ENCODE measurements at places on chromosomes 6 and 20. TPM values are rescaled to one million over a fixed set of nuclear protein-coding genes. Genes with fewer than 3 reads are reported as not detected.

SULF2 gene
- total RNA-seq: 24.8 TPM

MOXD1 gene
- 16.9 TPM for total RNA-seq

ZFP57 gene
- total RNA-seq: not detected

NRM gene
- 3.1 TPM for total RNA-seq

DNA sequence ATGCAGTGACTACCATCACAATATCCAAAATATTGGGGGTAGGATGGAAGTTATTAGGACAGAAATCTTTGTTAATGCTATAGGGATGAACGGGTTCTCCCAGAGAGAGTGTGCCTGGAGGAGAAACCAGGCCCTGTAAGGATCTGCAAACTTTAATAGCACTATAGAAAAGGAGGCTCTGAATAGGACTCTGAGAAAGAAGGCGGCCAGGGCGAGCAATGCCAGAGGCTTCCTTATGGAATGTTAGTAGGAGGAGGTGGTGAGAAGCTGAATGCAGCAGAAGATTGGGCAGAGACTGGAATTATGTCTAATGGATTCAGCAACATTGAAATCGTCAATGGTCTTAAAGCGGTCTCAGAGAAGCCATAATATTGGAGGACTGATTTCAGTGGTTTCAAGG lies 84.6 kb upstream of the SYNDIG1 start:
- no peaks in the 10 kb centered on the region for H3K36me3 ChIP-seq
- H3K27ac ChIP-seq: no peak overlapping the region
- peaks cover 8% of the 10 kb centered on the region for H3K4me1 ChIP-seq
- no peak overlapping the region for H3K4me3 ChIP-seq
- H3K27me3 ChIP-seq: no peaks in the 10 kb centered on the region
- DNase-seq: no peak

DNA sequence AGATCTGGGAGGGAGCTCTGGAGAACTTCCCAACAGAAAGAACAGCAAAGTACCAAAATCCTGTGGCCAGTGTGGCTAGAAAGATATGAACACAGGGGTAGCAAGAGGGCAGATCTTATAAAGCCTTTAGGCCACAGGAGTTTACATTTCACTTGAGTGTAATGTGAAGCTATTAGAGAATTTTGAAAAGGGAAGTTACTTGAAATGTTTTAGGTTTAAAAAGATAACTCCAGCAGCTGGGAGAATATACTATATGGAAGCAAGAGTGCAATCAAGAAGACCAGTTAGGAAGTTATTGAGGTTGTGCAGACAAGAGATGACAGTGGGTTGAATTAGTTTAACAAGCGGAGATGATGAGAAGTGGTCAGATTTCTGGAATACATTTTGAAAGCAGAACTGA lies 7.9 kb downstream of the SUPT3H start:
- no peak overlapping the region for H3K27ac ChIP-seq
- no peaks in the 10 kb centered on the region for H3K27me3 ChIP-seq
- peaks cover 9% of the 10 kb centered on the region for H3K4me1 ChIP-seq
- no peak overlapping the region for H3K4me3 ChIP-seq
- DNase-seq: no peak
- H3K36me3 ChIP-seq: no peaks in the 10 kb centered on the region

DNA sequence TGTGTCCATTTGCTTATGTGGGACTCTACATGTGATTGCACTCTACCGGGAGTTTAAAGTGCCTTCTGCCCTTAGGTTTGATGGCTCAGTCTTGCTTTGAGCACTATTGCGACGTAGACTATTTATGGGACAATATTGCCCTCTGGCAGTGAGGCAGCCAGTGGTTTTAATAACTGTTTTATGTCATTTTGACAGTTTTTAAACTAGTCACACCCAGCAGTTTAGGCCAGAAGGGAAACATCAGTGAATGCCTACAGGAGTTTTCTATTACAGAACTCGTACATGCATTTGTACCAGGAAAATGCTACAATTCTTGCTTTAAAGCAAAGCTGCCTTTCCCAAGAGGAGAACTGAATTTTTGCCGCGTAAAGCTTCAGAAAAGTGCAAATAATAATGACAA lies 813.7 kb downstream of the KIF16B start:
- peaks cover 6% of the 10 kb centered on the region for H3K4me1 ChIP-seq
- no peaks in the 10 kb centered on the region for H3K27me3 ChIP-seq
- H3K27ac ChIP-seq: no peak overlapping the region
- no peak overlapping the region for H3K4me3 ChIP-seq

- no peak overlapping the region for H3K4me3 ChIP-seq
- no peak for DNase-seq
- H3K27me3 ChIP-seq: no peaks in the 10 kb centered on the region
- H3K36me3 ChIP-seq: no peaks in the 10 kb centered on the region
- H3K27ac ChIP-seq: no peak overlapping the region
Observed at GRCh38 chr6:18507561-18507960, 120.4 kb downstream of the RNF144B start.

DNA sequence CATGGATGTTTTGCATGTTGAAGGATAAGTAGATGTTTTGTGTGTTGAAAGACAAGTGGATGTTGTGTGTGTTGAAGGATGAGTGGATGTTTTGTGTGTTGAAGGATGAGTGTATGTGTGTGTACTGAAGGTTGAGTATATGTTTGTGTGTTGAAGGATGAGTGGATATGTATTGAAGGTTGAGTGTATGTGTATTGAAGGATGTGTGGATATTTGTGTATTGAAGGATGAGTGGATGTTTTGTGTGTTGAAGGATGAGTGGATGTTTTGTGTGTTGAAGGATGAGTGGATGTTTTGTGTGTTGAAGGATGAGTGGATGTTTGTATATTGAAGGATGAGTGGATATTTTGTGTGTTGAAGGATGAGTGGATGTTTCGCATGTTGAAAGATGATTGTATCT lies 325.0 kb downstream of the CDH4 start:
- no peaks in the 10 kb centered on the region for H3K36me3 ChIP-seq
- peaks cover 52% of the 10 kb centered on the region for H3K27me3 ChIP-seq
- DNase-seq: no peak

- no peak overlapping the region for H3K27ac ChIP-seq
- DNase-seq: no peak
- no peaks in the 10 kb centered on the region for H3K4me1 ChIP-seq
- no peak overlapping the region for H3K4me3 ChIP-seq
- H3K36me3 ChIP-seq: no peaks in the 10 kb centered on the region
Observed at GRCh38 chr6:98586163-98586562, 248.2 kb upstream of the POU3F2 start.

GRCh38 chr6:14517516-14518105 lies 400.0 kb downstream of the CD83 start:
- H3K4me1 ChIP-seq: no peaks in the 10 kb centered on the region
- H3K36me3 ChIP-seq: no peaks in the 10 kb centered on the region
- H3K27me3 ChIP-seq: no peaks in the 10 kb centered on the region
- no peak for DNase-seq
- no peak overlapping the region for H3K4me3 ChIP-seq
